Epithelial cell of esophagus (primary cell): ENCODE measurements at places on chromosomes 2 and 18.
A peak's percentile ranks its signal among the peaks of the same experiment; 100 is the strongest.

DNA sequence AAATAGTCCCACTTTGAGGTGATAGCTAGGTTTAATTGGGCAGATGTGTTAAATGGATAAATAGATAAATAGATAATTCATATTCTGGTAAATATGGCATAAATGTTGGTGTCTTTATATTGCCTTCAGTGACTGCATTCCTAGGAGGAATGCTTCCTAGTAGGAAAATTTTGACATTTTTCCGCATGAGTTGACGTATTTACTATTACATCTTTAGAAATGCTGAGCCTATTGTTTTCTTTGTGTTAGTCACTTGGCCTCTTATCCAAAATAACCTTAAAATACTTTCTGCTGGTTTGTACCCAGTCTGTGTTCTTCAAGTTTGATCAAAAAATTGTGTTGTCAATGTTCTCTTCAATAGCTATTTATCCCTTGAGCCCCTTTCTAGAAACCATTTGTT is 495.6 kb upstream of the ZEB2 start:
- no peak for DNase-seq

- DNase-seq, result peak; percentile 74
These were observed 7.3 kb upstream of the PLEK start for GRCh38 chr2:68357605-68358337.

DNA sequence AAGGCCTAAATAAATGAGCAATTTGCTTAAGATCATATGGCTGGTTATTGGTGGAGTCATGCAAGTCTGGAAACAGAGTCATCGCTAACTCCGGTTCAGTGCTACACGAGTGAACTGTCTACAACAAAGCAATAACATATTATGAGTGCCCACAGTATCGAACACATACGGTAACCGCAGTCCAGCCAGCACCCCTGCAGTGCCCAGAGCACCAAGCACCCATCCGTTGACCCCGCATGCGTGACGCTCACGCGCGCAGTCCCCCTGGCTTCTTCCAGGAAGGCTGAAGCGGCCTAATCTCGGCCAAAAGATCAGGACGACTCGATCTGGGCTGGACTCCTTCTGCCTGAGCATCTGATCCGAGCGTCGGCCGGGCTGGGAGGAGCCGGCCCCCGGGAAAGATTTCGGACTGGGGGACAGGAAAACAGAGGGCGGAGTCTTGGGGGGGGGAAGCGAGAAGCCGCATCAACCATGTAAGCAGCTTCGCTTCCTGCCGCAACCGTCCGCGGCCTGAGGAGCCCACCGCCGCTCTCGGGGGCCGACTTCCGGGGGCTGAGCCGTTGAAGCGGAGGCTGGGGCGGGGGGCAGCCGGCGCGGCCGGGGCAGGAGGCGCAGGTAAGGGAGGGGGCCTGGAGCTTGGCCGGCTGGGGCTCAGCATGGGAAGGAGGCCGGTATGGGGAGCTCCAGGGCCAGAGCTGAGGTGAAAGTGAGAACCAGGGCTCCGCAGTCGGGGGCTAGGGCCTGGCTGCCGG is at the start of gene PIKFYVE:
PIKFYVE (plus strand) TSS at position 455 of the 752 bp plus-strand sequence. CDS start 5,265 bp downstream, outside the sequence.
- peak; percentile 98 for DNase-seq

GRCh38 chr2:42073739-42074503 is 26.1 kb downstream of the PKDCC start:
- DNase-seq, result no peak

DNA sequence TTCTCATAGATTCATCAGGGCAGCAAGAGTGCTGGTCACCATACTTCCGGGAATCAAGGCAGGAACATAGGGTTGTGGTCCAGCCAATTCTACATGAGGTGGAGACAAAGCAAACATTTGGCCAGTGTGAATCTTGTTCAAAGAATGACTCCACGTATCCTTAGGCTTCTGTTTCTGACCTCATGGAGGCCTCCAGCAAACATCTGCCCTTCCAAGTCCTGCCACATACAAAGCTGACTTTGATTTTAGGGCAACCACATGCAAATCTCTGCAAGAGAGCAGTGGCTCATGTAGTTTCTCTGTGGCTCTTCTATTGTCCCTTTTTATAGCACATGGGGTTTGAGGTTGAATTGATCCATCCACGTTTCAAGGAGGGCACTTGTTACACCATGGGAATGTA is 132.1 kb upstream of the MMADHC start:
- DNase-seq, result no peak

DNA sequence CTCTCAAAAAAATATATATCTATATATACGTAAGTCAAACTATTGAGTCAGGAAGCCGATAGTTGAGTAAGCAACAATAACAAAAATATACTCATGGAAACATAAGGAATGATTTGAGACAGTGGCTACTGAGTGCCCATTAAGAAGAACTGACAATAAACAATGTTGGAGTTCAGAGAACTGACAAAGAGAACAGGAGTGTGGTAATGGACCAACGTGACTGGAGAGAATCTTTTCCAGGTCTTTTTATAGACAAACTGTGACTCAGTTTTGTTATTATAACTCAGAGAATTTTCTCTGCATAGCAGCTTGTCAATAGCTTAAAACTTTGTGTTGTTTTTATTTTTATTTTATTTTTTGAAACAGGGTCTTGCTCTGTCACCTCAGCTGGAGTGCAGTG is 4.6 kb upstream of the GALM start:
- no peak for DNase-seq

DNA sequence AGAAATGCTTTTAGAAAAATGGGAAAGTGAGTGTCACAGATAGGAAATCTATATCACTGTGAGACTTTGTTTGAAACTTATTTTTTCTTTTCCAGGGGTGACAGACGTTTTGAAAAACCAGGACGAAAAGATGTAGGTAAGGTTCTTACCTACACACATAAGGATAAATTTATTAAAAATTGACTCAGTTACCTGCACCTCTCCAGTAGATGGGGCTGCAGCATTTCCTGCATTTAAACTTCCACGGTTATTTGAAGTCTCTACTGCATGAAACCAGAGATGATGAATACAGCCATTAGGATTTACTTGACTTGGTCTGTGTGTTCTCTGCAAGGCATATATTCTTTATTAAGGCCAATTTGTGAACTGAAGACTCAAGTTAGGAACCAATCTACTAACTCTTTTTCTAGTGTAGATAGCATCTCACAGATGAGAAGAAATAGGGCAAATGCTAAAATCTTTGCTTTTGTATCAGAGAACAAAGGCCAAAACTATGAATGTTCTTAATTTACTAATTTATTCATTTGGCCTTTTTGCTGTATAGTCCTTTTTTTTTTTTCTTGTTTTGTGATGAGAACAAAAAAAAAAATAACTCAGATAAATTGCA is 15.0 kb downstream of the KCNJ13 start:
- DNase-seq, result peak; percentile 60

- peak; percentile 70 for DNase-seq
These were observed 225.7 kb upstream of the FOSL2 start for GRCh38 chr2:28166956-28167355.

- no peak for DNase-seq
These were observed 52.2 kb upstream of the CAB39 start for GRCh38 chr2:230660294-230661060.

DNA sequence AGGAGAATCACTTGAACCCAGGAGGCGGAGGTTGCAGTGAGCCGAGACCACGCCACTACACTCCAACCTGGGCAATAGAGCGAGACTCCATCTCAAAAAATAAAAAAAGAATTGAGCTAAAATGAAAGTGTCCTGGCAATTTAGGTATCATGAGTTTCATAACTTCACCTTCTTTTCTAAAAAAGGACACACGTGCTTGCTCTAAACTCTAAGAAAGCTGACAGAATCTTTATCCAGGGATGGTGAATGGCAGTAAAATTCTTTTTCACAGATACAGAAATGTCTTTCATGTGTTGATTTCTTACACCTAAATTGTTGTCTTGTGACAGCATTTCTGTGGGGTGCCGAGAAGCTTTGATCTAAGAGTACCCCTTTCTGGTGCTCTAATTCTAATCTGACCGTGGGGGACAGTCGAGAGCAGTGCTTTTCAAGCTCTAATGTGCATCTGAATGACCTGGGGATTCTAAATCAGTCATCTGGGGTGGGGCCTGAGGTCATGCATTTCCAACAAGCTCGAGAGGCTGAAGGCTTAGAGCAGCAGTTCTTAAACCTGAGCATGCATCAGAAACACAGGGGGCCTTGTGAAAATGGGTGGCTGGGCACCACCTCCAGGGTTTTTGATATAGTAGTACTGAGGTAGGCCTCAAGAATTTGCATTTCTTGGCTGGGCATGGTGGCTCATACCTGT is 42.1 kb upstream of the REL start:
- no peak for DNase-seq

DNA sequence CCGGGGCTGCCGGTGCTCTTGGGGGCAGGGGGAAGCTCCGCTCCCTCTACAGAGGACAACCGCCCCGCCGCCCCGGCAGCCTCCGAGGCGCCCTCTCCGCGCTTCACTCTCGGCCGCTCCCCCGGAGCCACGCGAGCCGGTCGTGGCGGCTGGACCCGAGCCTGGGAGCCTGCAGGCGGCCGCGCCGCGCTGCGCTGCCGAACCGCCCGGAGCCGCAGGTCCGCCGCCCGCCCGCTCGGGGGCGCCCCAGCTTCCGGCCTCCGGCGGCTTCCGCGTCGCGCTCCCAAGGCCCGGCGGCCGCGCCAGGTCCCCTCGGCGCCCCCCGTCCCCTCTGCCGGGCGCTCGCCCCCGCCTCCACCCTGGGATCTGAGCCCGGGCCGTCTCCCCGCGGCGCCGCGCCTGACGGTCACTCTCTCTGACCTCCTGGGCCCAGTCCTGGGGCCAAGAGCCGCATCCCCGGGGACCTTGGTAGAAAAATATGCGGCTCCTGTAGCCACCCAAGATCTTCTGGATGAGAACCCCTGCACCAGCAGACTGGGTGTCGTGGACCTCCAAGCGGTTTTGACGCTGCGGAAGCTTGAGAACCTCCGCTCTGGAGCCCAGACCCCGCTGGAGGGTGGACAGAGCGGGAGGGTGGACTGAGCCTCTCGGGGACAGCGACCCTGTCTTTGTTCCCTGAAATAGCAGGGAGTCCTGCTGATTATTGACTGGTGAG is 44.3 kb downstream of the SERTAD2 start:
- peak; percentile 49 for DNase-seq

GRCh38 chr2:54605836-54606235 is 117.6 kb upstream of the EML6 start:
- DNase-seq, result no peak

- peak; percentile 5 for DNase-seq
These were observed 1142.0 kb upstream of the PIK3C3 start for GRCh38 chr18:40812981-40813515.
